ENCODE measurements at places on chromosomes 4 and X. TPM values are rescaled to one million over a fixed set of nuclear protein-coding genes. Genes with fewer than 3 reads are reported as not detected.

CD40LG gene
- not detected for total RNA-seq

TDO2 gene
- not detected for total RNA-seq

CLIC2 gene
- total RNA-seq: 0.13 TPM

TRIM75 gene
- total RNA-seq: not detected

LINC00632 gene
- total RNA-seq: 0.53 TPM

NUDT10 gene
- total RNA-seq: 0.79 TPM

GRIPAP1 gene
- 35.8 TPM for total RNA-seq

COX7B2 gene
- total RNA-seq: not detected

N4BP2 gene
- total RNA-seq: 9.0 TPM

VCX gene
- total RNA-seq: not detected

FAM9B gene
- total RNA-seq: not detected

SUPT20HL2 gene
- total RNA-seq: not detected

IL21 gene
- not detected for total RNA-seq

ADGRL3 gene
- total RNA-seq: under 0.01 TPM

WDR17 gene
- total RNA-seq: 0.13 TPM

RGN gene
- total RNA-seq: 0.26 TPM

USP51 gene
- 0.13 TPM for total RNA-seq

PROM1 gene
- 0.26 TPM for total RNA-seq

- peak; percentile 17 for DNase-seq
Observed at GRCh38 chr4:79848329-79848728, 224.7 kb downstream of the ANTXR2 start.

- DNase-seq: no peak
Observed at GRCh38 chr4:155667222-155667567, 547 bp downstream of the GUCY1A1 start.

DNA sequence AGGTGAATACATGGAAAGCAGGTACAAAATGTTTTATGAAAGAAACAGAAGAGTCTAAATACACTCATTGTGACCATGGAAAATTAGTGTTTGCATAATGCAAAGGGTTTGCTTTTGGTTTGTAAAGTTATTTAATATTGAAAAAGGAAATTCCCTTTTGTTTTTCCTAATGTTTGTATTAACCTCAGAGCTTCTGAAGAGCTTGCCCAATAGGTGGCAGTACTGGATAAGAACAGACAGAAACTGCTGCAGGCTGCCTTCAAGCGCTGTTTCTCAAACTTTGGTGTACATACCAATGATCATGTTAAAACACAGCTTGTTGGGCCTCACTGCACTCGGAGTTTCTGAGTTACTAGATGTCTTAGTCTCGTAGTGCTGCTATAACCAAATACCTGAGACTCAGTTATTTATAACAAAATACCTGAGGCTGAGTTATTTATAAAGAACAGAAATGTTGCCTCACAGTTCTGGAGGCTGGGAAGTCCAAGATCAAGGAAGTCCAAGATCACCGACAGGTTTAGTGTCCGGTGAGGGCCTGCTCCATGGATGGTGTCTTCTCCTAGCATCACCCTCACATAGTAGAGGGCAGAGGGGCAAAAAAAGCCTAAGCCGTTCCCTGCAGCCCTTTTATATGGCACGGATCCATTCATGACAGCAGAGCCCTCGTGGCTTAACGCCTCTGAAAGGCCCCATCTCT is 54.2 kb downstream of the SUPT20HL2 start:
- peak; percentile 67 for DNase-seq

GRCh38 chrX:122272011-122272410 is 912.1 kb upstream of the GRIA3 start:
- DNase-seq: no peak

GRCh38 chrX:2374086-2374485 is 126.7 kb downstream of the DHRSX start:
- no peak for DNase-seq

GRCh38 chr4:149031399-149031798 is 589.2 kb upstream of the NR3C2 start:
- DNase-seq: peak; percentile 53

DNA sequence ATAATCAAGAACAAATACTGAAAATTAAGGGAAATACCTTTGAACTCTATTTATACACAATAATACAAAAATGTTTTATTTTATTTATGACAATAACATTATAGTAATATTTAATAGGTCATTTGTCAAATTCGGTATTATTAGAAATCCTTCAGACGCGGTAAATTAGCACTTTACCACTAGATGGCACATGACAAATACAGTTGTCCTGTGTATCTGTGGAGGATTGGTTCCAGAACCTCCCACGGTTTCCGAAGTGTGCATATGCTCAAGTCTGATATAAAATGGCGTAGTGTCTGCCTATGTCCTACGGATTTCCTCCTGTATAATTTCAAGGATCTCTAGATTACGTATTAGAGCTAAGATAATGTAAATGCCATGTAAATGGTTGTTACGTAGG is 8.1 kb upstream of the LINC00632 start:
- peak; percentile 5 for DNase-seq

DNA sequence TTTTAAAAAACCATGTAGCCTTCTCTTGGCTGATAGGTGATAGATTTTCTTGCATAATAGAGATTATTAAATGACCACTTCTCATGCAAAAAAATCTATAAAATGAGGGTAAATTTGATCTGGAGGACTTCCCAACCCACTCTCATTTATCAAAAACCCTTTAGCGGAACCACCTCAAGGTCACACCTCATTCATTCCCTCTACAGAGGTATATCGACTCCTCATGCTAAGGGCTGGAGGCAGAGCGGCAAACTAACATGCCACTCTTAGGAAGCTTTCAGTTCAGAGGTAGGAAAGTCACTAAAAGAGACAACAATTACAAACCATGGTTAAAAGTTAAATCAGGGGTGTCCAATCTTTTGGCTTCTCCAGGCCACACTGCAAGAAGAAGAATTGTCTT is 90.0 kb downstream of the COX7B2 start:
- DNase-seq: no peak

- DNase-seq: peak; percentile 56
Observed at GRCh38 chr4:86594559-86595425, 677 bp downstream of the PTPN13 start.

GRCh38 chrX:150446995-150447394 is 83.9 kb downstream of the MAMLD1 start:
- DNase-seq: no peak

GRCh38 chr4:81499840-81500239 is 28.1 kb upstream of the RASGEF1B start:
- no peak for DNase-seq

DNA sequence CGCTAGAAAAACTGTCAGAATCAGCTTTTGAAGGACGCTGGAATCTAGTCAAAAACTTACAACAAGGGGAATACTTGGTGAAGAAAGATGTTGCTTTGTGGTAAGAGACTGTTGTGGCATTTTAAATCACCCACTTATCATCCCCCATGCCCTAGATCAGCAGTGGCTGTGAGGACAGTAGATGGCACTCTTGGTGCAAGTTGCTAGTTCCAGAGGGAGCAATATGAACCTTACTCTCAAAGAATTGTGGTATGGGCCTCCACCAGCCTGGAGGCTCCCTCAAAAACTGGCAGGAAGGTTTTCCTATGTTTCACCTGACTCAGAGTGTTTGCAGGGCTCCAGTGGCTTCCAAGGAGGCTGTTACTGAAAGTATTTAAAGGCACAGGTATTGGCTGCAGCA is 37.7 kb upstream of the SLC16A2 start:
- DNase-seq: peak; percentile 47

GRCh38 chrX:85570496-85570895 is 191.0 kb upstream of the POF1B start:
- no peak for DNase-seq

DNA sequence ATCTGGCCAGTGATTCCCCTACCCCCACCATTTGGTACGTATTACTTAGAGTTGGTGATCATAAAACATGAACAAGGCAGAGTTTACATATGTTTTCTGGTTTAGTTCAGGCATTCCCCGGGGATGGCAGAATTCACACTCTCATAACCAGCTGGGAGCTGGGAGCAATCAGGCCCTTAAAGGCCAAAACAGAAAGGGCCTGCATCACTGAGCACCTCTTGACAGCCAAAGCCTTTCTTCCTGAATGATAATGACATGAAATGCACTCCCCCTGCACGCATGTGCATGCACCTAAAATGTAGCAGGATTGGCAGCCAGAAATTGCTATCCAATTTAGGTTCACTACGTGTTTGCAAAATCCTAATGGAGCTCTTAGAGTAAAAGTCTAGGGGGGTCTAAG is 235.4 kb downstream of the GPC3 start:
- no peak for DNase-seq

- DNase-seq: no peak
Observed at GRCh38 chr4:37835806-37836205, 9.3 kb downstream of the PGM2 start.

- DNase-seq: peak; percentile 78
Observed at GRCh38 chr4:125254106-125254505, 60.6 kb upstream of the FAT4 start.

GRCh38 chrX:78747489-78747888 is at the start of gene LPAR4:
Gene LPAR4 (plus strand): TSS chrX:78747720. CDS start chrX:78754870, 7,150 bp downstream.
- no peak for DNase-seq

GRCh38 chr4:17206829-17207801 is 304.8 kb downstream of the QDPR start:
- no peak for DNase-seq

- peak; percentile 58 for DNase-seq
Observed at GRCh38 chr4:6873792-6874461, 35.7 kb upstream of the TBC1D14 start.

DNA sequence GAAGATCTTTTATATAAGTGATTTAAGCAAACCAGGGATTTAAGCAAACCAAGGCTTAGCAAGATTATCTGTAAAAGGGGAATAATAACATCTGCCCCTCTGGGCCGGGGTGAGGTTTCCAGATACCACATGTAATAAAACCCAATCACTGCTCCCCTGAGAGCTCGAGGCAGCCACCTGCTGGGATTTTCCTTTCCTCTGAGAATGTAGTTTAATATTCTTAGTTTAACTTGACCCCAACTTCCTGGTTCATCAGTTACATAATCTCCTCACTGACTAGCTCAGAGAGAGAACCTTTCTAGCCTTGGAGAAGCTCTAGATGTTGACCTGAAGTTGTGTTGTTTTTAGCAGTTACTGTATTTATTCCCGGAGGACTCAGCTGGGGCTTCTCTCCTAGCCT is 322.4 kb downstream of the ARHGAP10 start:
- DNase-seq: peak; percentile 16

- peak; percentile 86 for DNase-seq
Observed at GRCh38 chr4:156781852-156782251, 189.7 kb downstream of the PDGFC start.

DNA sequence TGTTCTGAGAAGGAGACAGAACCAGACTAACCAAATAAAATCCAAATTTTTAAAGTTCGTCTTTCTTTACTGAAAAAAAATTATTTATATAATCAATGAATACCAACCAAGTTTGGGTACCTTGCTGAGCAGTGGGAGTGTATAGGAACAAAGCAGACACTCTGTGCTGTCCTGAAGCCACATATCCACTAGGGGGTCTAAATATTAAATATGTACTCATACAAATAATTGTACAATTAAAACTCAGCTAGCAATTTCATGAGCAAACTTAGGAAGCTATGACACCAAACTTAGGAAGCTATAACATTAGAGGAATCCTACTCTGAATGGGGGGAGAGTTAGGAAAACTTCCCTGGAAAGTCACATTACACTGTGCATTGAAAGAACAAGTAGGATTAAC is 582.0 kb upstream of the EPHA5 start:
- no peak for DNase-seq

GRCh38 chr4:162681212-162681611 is 485.5 kb downstream of the NAF1 start:
- peak; percentile 20 for DNase-seq

- no peak for DNase-seq
Observed at GRCh38 chr4:1410491-1411325, 4.5 kb upstream of the NKX1-1 start.

- peak; percentile 52 for DNase-seq
Observed at GRCh38 chr4:72390409-72390808, 178.6 kb downstream of the ADAMTS3 start.

DNA sequence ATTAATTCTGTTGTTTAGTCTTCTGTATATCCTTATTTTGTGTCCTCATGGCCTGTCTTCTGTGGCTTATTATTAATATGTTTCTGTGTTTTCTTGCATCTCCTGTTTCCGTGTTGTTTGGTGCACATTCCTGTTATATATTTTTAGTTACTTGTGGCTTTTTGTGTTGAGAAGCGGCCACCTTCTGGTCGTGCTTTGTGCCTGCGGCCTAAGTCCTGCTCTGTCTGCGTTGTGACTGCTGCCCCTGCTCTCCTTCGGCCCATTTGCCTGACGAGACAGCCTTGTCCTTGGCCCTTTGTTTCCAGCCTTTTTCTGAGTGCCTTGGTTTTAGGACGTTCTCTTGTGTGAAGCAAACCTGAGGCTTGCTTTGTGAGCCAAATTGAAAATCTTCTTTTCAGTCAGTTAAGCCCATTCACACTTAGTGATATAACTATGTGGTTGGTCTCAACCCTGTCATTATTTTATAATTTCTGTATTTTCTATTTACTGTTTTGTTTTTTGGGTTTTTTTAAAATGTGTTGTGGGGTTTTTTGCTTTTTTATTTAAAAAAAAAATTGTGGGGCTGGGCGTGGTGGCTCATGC is 43.8 kb downstream of the TNIP2 start:
- DNase-seq: no peak

GRCh38 chr4:122539861-122540465 is 80.9 kb downstream of the IL21 start:
- peak; percentile 82 for DNase-seq

DNA sequence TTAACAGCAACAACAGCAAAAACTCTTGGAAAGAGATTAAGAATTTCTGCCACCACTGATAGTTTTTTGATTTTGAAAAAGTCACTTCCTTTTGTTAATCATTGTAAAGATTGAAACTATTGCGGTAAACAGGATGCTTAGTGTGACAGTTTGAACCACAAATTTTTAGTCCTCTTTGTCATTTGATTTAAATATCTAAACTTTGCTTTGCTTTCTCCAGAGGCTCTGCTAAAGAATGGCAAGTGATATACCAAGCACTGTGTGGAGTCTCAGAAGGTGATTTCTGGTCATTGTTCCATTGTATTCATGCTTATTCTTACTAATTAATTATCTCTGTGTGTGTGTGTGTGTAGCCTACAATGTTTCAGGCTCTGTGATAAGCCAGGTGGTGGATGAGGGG is 155.6 kb downstream of the BMPR1B start:
- no peak for DNase-seq

- DNase-seq: no peak
Observed at GRCh38 chrX:49237060-49237459, 1.8 kb downstream of the CCDC22 start.

GRCh38 chr4:6688879-6689505 is 4.7 kb upstream of the S100P start:
- DNase-seq: peak; percentile 91

DNA sequence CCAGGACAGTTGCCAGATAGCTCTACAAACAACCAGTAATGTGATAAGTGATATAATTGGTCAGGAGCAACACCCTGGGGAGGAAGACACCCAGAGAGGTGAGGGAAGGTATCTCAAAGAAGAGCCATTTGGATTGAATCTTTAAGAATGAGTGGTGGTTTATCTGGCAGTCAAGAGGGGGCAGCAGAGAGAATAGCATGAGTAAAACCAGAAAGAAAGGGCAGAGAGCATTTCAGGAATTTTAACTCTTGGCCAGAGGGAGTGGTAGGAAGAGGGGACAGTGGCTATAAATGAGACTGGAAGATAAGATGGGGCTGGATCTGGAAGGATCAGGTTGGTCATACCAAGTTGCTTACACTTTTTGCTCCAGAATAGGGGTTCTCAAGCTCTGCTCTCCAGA is 5.9 kb upstream of the SEPTIN6 start:
- peak; percentile 45 for DNase-seq
